ENCODE measurements at places on chromosomes 7 and 10.
A peak's percentile ranks its signal among the peaks of the same experiment; 100 is the strongest.

DNA sequence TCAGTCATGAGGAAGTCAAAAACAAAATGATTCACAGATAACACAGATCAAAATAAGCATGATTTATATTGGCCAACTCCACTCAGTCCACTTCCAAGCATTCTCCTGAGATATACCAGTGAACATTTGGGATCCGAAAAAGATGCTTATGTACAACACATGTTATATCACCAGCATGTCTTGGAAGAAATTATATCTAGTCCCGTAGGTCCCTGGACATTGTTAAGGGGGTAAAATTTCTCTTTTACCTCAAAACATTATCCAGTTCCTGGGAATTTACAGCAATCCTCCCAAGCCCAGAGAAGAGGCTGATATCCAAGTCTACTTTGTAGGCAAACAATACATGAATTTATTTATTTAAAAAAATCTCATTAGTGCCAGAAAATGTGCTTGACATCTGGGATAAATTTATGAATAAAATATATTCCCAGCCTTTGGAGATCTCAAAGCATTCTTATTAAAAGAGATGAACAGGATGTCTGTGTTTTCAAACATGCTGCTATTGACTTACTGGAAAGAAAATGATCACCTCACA is 582.2 kb upstream of the ZWINT start:
- no peak for DNase-seq

DNA sequence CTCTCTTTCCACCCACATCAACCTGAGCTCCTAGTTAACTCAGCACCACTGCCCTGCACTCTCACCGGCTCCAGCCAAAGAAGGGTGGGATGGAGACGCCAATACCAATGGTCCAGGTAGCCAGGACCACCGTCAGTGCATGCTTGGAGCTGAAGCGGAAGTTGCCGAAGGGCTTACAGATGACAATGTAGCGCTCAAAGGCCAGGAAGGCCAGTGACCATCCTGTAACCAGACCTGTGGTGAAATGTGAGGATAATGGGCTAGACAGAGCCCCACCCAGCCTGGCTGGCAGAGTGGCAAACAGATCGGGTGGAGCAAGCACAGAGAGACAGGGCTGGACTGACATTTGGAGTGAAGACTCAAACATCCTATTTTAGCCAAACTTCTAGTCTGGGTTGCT is 673 bp downstream of the OPN1SW start:
- no peak for DNase-seq

GRCh38 chr10:6033954-6034353 is 28.2 kb downstream of the IL2RA start:
- no peak for DNase-seq

- no peak for DNase-seq
Measured at GRCh38 chr10:95388539-95388938, 97.7 kb upstream of the PDLIM1 start.

DNA sequence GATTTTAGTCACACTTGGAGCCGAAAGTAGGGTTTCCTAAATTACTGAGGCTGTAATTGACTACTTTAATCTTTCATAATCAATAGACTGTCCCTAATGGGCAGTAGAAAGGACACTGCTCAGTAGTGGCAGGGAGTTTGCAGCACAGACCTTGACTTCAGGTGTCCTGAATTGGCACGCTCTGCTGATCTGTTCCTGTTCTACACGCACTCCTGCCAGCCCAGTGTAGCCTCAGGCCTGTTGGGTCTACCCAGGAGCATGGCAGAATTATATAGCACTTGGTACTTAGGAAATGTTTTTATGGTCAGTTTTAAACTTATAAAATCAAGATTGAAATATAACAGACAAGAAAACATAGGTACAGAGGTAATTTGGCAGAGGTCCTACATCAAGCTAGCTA is 9.0 kb downstream of the EIF4H start:
- DNase-seq = no peak

DNA sequence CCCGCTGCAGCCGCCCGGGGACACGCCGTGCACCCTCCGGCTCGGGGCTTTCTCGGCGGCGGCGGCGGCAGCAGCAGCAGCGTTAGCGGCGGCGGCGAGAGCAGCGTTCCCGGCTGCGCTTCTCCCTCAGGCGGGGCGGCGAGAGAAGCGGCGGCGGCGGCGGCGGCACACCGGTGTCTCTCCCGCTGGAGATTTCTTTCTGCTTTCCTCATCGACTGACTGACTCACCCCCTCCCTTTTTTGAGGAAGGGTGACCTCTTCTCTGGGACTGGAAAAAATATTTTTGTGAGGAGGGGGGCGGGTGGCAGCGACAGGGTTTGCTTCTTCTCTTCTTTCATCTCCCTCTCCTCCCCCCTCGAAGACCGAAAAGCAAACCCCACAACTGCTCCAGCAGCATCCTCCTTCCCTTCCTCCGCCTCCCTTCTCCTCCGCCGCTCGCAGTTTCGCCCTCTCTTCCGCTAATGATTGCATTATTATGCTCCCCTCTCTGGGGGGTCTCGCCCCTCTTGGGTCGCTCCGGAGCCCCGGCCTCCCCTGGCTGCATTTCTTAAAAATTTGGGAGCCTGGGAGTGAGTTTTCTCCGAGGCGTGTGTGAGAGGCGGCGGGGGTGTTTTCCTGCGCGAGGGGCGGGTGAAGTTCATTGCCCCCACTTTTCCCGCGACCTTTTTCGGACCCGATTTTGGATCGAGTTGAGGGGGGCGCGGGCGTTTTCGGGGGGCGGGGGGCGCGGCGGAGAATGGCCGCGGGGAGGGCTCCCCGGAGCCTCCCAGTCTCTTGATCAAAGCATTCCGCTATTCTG is 411 bp downstream of the AUTS2 start:
- DNase-seq = no peak

DNA sequence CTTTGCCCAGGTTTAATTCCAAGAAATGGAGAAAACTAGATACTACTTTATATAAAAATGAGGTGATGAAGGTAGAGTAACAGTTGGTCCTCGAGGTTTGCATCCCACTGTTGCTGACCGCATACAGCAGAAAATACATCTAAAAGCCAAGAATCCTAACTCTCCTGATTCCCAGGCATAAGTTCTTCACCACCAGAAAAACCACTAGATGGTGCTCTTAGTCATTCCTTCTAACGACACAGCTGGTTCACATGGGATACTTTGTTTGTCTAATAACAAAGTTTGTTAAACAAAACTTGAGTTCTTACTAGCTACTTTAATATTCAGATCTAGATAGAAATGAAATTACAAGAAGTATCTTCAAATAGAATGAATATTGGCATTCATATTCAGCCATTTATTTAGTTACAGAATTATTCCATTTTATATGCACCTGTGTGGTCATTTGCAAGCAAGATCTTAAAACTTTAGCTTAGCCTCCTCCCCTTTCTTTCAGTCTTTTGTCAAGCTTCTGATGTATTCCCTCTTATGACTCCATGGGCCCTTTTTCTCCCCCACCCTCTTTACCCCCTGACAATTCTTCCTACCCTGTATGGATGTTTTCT is 54.1 kb upstream of the CYP26C1 start:
- DNase-seq = no peak

DNA sequence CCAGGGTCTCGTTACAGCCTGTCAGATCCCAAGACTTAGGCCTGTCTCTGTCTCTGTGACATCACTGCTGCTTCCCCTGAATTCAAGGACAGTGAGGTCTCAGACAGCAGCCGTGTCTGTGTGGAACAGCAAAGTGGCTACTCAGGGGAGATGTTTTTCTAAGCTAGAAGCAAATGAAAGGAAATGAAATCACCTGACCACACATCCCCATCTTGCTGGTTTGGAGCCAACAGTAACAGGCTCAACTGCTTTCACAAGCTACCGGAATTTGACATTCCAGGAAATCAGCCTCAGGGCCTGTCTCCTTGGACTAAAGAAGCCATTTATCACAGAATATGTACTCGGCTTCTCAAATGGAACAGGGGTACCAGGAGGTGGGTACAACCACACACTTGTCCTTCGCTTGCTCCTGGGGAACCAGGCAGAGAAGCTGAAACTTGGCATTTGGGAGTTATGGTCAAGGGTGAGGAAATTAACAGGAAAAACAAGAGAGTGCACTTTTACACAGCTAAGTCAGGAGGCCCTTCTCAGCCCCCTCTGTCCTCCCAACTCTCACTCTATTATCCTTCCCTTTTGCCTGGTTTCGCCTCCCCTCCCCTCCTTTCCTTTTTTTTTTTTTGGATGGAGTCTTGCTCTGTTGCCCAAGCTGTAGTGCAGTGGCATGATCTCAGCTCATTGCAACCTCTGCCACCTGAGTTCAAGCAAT is 73.2 kb downstream of the SPDYE5 start:
- no peak for DNase-seq

DNA sequence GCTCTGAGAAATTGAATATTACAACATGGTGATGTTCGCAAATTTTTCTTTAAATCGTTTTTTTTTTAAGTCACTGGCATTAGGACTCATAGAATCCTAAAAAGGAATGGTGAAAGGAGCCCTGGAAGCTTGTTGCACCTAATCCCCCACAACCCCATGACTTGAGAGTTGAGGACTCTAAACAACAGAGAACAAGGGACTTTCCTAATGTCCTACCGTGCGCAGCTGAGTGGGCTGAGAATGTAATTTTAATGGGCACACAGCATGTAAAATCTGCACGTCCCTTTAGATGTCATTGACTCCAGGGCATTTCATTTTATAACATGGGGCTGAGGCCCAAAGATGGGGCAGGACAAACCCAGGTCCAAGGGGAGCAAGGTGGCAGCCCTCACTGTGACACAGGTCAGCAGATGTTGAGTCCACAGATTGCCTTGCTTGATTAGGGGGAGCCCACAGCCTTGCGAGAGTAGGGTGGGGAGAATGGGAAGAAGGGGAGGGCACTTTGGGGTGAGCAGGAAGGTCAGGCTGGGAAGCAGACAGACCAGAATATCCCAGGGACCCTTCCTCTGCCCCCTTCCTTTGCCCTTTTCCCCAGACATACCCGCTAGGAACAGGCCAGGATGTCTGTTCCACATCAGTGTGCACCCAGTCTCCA is 208.4 kb upstream of the ZMIZ1 start:
- no peak for DNase-seq

DNA sequence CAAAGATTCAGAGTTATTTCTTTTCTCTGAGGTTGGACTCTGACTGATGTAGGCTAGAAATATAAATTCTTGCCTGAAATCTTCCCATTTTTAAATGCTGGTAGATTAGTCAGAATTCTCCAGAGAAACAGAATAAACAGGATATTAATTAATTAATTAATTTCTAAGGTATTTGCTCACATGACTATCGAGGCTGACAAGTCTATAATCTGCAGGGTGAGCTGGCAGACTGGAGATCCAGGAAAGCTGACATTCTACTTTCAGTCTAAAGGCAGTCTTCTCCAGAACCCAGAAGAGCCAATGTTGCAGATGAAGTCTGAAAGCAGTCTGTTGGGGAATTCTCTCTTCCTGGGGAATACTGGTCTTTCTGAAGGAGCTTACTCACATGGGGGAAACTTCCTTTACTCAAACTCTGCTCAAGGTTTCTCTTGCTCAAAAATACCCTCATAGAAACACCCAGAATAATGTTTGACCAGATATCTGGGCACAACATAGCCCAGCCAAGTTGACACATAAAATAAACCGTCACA is 189.7 kb downstream of the KIF20B start:
- DNase-seq = no peak

GRCh38 chr7:22572292-22572691 is 72.3 kb upstream of the STEAP1B start:
- DNase-seq = no peak

GRCh38 chr10:62264702-62265436 is 3.8 kb downstream of the RTKN2 start:
- peak; percentile 87 for DNase-seq

- no peak for DNase-seq
Measured at GRCh38 chr7:3912291-3912690, 611.2 kb downstream of the SDK1 start.

GRCh38 chr10:11472158-11472753 is 139.2 kb downstream of the USP6NL start:
- DNase-seq = peak; percentile 37

Data from HCT116 (cell line).